ENCODE measurements at places on chromosomes 6 and 20. TPM values are rescaled to one million over a fixed set of nuclear protein-coding genes. Genes with fewer than 3 reads are reported as not detected.
A peak's percentile ranks its signal among the peaks of the same experiment; 100 is the strongest.

GRCh38 chr6:107491760-107492660 is 2.1 kb downstream of the SOBP start:
- no peak for DNase-seq

DNA sequence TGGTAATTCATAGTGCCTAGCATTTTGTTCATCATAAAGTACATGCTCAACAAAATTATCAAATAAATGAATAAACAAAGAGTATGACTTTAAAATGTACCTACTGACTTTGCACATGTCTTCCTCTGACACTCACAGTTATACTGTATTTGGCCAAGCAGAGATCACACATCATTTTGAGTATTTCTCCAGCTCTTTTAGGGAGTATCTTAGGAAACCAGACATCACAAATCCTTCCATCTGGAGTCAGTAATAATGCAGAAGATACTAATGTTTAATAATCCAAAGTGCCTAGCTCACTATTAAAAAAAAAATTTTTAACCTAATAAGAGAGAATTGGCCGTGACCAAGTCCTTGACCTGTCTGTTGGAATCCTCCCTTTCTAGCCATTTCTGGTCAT is 154.6 kb downstream of the ZNF217 start:
- no peak for DNase-seq

GRCh38 chr6:38518511-38519304 is 121.0 kb downstream of the BTBD9 start:
- DNase-seq, result no peak

- no peak for DNase-seq
These were observed 8.9 kb downstream of the TGIF2 start for GRCh38 chr20:36582322-36582721.

- no peak for DNase-seq
These were observed 25.3 kb upstream of the MDGA1 start for GRCh38 chr6:37723016-37723415.

DNA sequence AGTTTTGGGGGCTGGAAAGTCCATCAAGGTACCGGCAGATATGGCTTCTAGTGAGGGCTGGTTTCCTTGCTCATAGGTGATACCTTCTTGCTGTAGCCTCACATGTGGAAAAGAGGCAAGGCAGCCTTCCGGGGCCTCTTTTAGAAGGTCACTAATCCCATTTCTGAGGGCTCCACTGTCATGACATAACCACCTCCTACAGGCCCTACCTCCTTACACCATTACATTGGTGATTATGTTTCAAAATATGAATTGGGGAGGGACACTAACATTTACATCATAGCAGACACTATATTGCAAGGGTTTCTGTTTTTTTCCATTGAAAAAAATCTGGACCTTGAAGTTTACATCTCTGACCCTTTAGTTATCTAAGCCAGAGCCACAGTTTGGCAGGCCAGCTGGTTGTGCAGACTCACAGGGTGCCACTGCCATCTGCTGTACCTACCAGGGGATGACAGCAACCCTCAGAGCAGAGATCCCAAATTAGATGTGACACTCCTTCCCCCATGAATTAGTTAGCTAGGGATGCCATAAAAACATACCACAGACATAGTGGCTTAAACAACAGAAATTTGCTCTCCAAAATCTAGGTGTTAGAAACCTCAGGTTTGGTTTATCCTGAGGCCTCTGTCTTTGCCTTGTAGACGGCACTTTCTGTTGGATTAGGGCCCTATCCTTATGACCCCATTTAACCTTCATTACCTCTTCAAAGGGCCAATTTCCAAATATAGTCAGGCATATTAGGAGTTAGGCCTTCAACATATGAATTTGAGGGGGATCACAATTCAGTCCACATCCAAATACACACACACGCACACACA is 166.4 kb upstream of the RNF217 start:
- peak; percentile 19 for DNase-seq

- DNase-seq, result no peak
These were observed 1614.7 kb downstream of the KHDRBS2 start for GRCh38 chr6:60671369-60671768.

GRCh38 chr20:50980071-50980681 is 21.6 kb downstream of the MOCS3 start:
- peak; percentile 68 for DNase-seq

GRCh38 chr20:13213335-13213734 is 7.7 kb upstream of the ISM1 start:
- no peak for DNase-seq

DNA sequence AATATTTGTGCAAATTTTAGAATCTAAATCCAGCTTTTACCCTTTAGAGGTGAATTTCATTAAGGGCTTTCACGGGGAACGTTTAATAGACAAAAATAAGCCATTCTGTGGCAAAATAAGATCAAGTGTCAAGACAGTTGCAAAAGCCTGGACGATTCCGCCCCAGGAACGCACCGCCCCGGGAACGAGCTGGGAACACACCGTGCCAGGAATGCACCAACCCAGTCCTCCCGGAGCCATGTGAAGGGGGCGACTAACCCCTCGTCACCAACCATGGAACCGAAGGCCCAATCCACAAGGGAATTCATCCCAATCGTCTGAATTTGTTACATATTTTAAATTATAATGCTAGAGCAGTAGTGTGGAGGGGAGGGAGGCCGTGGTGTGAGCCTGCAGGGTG is 20.8 kb upstream of the TCFL5 start:
- DNase-seq, result no peak

DNA sequence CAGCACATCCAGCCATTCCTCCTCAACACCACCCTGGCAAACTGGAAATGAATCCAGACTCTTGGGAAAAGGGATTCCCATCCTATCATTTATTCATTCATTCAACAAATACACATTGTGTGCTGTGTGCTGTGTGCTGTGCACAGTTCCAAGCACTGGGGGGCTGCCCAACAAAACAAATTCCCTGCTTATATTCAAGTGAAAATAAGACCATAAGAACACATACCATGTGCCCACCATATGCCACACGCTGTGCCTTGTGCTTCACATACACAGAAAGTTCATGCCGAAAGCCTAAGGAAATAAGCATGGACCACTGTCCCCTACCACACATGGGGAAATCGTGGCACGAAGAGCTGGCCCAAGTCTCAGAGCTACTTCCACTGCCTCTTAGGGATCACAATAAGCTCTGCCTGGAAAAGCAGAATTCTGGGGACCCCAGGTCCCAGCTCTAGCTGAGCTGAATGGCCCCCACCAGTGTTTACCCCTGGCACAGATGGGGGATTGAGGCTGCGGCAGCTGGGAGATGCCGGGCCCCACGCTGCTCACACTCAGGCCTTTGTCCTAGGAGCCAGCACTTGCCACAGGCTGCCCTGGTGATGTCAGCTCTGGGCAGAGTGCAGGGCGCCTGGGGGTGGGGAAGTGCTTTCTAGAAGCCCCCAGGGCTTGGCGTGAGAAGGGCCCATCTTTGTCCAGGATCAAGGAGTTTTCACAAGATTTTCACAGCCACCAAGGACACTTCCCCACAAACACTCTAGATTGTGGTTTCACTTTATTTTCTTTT is 99.6 kb downstream of the PREX1 start:
- DNase-seq, result no peak

- no peak for DNase-seq
These were observed 28.0 kb downstream of the TMC2 start for GRCh38 chr20:2564406-2564805.

DNA sequence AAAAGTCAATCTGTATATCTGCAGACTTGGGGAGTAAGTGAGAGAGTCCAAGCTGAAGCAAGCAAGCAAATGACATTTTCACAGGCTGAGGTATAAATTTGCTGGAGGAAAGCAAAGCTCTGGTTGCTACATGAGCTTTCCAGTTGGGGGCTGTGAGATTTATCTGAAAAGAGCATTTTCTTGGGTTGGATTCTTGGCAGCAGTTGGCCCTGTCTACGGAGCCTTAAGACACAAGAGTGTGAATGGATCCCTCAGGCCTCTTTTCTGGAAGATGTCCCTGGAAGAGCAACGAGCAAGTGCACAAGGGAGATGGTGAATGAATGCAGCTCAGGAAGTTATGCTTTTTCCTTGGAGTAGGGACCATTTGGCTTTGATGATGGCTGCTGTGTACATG is 30.8 kb downstream of the ISM1 start:
- DNase-seq, result no peak

GRCh38 chr20:58605292-58606065 is 45.6 kb upstream of the STX16 start:
- DNase-seq, result no peak

DNA sequence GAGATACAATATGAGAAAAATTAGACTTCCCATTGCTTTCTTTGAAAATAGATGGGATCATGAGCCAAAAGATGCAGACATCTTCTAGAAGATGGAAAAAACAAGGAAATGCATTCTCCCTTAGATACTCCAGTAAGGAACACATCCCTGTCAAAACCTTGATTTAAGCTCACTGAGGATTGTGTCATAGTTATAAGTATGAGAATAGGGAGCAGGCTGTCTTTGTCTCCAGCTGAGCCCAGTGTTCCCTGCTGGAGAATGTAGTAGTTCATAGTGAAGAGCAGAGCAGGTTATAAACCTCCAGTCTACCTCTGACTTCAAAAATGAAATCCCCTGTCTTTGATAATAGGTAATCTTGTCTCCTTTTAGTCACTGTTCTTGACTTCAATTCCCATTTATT is 589.9 kb downstream of the PHF3 start:
- DNase-seq, result no peak

- DNase-seq, result no peak
These were observed 55.7 kb downstream of the FYN start for GRCh38 chr6:111817451-111818120.

AARS2 gene
- 41.8 TPM for total RNA-seq

MYO6 gene
- total RNA-seq, result 122 TPM

MMP24 gene
- 5.8 TPM for total RNA-seq

Measured in Calu3 (cell line).